ENCODE measurements at places on chromosomes 1 and 21.
A peak's percentile ranks its signal among the peaks of the same experiment; 100 is the strongest.

DNA sequence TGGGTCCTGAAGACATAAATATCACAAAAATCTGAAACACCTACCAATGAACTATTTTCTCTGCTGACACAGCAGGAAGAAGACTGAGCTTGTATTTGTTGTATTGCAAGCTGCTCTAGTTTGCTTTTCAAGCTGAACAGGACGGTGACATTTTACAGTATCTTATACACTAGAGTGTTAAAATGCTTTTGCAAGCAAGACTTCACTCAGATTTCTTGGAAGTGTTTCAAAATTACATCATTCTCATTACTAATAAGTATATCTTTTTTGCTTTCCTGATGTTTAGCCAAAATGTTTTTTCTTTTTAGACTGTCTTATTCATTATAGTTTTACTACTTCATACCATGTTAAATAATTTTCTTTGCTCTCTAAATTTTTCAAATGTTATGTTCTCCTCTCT lies 427.1 kb upstream of the CXADR start:
- no peak for DNase-seq

DNA sequence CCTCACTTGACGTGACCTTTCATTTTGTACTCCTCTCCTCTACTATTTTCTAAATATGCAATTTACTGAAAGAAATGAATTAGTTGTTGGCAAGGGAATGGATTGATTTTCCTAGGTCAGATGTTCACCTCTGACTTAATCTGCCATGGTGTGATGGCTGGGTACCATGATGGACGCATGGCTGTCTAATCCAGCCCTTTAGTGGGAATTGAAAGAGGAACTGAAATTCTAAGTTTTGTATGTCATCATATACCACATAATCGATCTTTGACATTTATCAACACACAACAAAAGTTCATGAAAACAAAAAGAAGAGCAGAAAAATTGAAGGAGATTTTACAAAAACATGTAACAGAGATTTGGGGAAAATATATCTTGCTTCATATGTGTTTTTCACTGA lies 331.3 kb upstream of the SNX7 start:
- DNase-seq: no peak

- no peak for DNase-seq
These were observed 69.5 kb upstream of the HUNK start for GRCh38 chr21:31803039-31804007.

GRCh38 chr1:230495891-230496385 lies 69.8 kb upstream of the PGBD5 start:
- no peak for DNase-seq

- peak; percentile 93 for DNase-seq
These were observed 137.4 kb downstream of the KAZN start for GRCh38 chr1:14735841-14736240.

DNA sequence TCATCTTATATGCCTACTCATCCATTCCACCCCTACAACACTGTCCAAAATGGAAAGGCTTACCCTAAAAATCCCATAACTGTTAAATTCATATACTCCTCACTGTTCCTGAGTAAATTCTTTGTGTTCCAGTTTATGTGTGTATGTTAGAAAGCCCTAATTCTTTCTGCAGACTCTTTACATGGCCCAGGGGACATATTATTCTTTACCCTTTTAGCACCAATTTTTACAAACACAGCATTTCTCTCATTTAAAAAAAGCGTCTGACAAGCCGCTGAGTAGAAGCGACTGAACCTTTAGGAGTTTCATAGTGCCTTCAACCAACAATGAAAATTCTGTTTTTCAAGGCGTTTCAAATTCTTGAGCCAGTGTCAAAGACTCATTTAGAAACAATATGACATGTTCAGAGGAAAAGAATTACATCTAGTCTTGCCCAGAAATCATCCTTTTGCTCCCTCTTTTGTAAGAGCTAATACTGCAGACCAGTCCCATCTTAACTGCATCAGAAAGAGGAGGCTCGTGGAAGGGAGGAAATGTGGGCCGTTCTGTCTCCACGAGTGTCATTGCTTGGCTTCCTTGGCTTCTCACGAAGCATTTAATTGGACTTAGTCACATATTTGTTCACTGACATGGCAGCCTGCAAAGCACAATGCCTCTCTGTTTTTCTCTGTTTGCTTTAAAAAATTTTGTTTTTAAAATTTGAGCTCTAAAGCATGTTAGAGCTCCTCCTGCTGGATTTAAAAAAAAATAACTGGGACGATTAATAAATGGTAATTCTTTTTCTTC lies 21.3 kb upstream of the C1orf105 start:
- DNase-seq: peak; percentile 24

DNA sequence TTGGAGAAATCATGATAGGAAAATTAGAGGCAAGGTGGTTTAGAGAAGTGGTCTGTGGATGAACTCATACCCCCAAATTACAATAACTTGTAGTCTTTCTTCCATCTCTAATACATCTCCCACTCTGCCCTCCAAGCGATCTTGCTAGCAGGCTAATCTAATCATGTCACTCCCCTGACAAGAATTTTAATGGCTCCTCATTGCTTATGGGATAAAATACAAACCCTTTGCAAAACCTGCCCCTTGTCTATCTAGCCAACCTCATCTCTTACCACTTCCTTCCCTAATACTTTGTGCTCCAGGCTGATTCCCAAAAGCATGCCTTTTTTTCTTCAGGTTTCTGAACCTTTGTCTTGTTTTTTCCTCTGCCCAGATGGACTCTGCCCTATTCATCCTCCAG lies 71.3 kb upstream of the LRRN2 start:
- no peak for DNase-seq

GRCh38 chr1:57172040-57172439 lies 206.2 kb upstream of the C8B start:
- no peak for DNase-seq

- DNase-seq: no peak
These were observed 454.1 kb upstream of the USP24 start for GRCh38 chr1:55669293-55669692.

- DNase-seq: no peak
These were observed 57.5 kb upstream of the IPO9 start for GRCh38 chr1:201771466-201771865.

GRCh38 chr1:228748431-228748830 lies 13.2 kb downstream of the RHOU start:
- DNase-seq: no peak

DNA sequence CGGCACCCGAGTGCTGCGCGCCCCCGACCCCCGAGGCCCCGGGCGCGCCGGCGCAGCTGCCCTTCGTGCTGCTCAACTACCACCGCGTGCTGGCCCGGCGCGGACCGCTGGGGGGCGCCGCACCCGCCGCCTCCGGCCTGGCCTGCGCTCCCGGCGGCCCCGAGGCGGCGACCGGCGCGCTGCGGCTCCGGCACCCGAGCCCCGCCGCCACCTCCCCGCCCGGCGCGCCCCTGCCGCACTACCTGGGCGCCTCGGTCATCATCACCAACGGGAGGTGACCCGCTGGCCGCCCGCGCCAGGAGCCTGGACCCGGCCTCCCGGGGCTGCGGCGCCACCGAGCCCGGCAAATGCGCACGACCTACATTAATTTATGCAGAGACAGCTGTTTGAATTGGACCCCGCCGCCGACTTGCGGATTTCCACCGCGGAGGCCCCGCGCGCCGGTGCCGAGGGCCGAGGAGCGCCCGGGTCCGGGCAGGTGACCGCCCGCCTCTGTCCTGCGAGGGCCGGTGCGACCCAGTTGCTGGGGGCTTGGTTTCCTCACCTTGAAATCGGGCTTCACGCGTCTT lies 49.0 kb downstream of the SIM2 start:
- DNase-seq: peak; percentile 46

GRCh38 chr1:42776502-42776901 lies 8.3 kb upstream of the TMEM269 start:
- no peak for DNase-seq

DNA sequence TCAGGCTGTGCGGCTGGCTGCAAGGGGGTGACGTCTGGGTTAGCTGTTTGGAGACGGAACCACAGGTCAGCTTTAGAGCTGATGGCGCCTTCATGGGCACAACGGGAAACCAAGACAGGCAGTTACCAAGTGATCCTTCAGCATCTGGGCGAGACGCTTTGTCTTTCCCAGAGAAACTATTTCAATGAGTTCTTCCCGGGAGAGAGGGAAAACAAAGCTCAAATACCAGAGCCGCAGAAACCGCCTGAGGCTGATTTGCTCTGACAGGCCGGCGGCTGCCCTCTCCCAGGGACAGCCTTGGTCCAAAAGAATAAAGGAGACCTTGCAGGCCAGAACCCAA lies 76.5 kb downstream of the CD58 start:
- DNase-seq: no peak

- peak; percentile 34 for DNase-seq
These were observed 51.2 kb upstream of the DNAJC6 start for GRCh38 chr1:65258106-65258505.

- no peak for DNase-seq
These were observed 1044.0 kb upstream of the ADGRL4 start for GRCh38 chr1:80050523-80050922.

- no peak for DNase-seq
These were observed 47.1 kb upstream of the ARHGAP29 start for GRCh38 chr1:94284476-94284875.

DNA sequence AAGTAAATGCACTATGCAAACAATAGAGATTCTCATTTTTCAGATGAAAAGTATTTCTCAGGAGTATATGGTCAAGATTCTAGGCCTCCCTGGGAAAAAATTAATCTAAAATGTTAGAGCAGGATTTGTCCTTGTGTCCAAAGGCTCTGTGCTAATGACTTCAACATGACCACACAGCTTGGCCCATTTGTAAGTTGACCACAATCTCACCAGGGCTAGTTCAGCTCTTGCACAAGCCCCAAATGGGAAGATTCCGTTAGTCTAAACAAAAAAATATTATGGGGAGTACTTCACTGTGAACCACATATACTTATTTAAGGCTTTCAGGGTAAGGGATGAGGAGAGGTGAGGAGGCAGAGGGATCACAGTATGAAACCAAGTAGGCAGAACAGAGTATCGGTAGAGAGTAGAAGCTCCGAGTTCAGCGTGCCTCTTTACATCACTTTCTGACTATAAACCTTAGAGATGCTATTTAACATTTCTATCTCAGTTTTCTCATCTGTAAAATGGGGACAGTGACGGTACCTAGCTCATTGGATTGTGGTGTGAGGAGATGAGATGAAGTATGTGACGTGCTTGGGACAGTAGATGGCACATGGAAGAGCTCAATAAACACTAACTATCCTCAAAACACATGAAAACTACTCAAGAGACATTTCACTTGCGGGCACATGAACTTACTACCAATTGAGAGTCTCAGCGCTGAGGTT lies 37.8 kb upstream of the CTTNBP2NL start:
- no peak for DNase-seq

GRCh38 chr1:152901631-152902030 lies 6.7 kb upstream of the IVL start:
- DNase-seq: no peak

GRCh38 chr1:204085876-204086275 lies 13.0 kb downstream of the SOX13 start:
- DNase-seq: no peak

- DNase-seq: no peak
These were observed 801.7 kb upstream of the PRMT6 start for GRCh38 chr1:106254748-106255147.

GRCh38 chr1:147208619-147209018 lies 16.5 kb downstream of the FMO5 start:
- DNase-seq: no peak

DNA sequence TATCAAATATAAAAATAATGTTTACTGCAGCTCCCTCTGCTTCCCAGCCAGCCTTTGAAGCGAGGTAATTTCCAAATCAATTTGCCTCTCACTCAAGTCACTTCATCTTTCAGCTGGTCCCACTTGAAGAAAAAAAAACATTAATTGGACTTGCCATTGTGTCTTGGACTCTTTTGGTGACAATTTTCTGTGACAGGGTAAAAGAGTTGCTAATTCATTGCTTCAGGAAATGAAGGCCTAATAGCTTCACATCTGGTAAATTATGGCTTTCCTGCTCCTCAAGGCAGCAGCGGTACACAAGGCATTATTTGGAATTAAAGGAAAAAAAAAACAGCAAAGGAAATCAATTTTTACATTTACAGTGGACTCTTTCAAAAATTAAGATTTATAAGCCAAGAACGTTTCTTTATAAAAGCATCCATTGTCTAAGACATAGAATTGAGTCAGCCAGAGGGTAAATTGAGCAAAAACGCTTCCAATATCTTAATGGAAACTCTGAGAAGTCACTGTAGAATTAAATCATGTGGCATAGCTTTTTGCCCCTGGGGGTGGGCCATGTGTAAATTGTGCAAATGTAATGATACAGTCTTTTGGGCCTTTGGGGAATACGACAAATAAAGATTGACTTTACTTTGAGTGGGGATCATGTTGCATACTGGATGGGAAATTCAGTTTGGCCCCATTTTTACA lies 102.5 kb downstream of the LYPLAL1 start:
- no peak for DNase-seq

DNA sequence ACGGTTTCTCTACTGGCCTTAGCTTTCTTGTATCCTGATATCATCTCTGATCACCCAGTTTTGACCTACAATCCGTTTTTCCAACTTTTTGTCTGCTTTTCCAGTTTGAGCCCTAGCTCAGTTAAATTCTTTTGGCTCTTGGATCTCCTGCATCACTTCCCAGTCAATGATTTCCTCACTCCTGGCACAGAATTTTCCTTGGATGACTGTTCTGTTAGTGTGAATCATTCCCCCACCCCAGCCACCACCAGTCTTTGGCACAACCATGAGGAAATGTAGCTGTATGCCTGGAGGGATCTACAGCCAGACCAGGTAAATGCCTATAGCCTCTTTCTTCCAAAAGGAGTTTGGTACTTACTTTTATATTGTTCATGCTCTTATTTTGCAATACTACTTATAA lies 187.2 kb upstream of the PTGFR start:
- no peak for DNase-seq

- no peak for DNase-seq
These were observed 36.8 kb downstream of the BACE2 start for GRCh38 chr21:41204736-41205135.

DNA sequence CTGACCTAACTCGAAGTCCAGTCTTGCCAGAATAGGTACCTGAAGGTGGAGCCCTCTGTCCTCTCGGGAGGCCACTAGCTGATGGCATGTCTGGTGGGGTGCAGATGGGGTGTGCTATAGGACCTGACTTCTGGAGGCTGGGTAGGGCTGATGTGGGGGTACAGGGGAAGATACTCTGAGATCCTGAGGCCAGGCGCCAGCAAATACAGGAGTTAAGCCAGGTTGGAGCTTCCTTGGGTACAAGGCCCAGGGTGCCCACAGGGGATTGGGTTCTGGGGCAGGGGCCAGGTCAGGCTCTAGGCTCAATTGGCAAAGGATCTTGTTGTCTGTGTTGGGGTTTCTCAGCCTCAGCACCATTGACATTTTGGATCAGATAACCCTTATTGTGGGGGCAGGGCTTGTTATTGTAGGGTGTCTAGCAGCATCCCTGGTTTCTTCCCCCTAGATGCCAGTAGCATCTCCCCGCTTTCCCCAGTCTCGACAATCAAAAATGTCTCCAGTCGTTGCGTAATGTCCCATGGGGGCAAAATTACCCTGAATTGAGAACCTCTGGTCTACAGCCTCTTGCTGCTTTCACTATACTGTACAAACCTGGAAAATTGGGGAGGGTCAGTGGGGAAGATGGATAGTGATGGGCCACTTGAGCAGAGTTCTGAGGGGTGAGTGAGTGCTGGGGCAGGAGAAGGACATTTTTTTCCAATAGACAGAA lies 9.2 kb downstream of the PTPRF start:
- no peak for DNase-seq

GRCh38 chr1:15965228-15965767 lies 10.6 kb downstream of the ZBTB17 start:
- no peak for DNase-seq

GRCh38 chr1:156504438-156504813 lies 3.9 kb upstream of the MEF2D start:
- DNase-seq: no peak

- peak; percentile 60 for DNase-seq
These were observed 88.2 kb upstream of the SLC25A33 start for GRCh38 chr1:9451081-9451480.

All from KBM-7 (cell line).